ENCODE measurements at places on chromosomes 1 and 21.

DNA sequence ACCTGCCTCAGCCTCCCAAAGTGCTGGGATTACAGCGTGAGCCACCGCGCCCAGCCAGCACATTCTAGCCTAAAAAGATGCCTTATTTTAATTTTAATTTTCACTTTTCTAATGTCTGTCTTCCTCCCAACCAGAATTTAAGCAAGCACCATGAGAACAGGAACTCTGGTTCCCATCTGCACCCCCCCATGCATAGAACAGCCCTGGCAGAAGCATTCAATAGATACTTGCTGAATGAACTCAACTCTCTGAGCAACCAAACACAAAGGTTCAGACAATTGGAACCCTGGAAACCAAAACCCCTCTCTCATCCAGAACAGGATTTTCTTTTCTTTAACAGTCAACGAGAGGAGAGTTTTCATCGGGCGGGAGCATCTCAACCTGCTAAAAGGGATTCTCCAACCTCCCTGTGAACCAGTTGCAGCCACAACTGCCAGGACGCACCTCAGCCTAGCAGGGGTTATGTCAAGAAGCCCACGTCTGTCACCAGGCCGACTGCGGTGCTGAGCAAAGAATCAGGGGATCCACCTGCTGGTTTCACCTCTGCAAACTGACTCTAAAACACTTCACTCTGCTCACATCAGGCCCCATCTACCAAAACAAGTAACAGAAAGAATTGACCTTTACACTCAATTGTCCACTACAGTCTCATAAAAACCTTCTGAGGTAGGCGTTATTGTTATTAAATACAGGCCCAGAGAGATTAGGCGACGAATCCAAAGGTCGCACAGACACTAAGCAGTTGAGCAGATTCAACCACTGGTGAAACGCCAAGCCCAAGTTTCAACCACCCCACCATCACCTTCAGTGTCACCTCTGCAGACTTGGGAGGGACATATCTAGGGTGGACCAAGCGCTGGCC, 1.7 kb downstream of the KIAA2013 start:
- no peak for DNase-seq

DNA sequence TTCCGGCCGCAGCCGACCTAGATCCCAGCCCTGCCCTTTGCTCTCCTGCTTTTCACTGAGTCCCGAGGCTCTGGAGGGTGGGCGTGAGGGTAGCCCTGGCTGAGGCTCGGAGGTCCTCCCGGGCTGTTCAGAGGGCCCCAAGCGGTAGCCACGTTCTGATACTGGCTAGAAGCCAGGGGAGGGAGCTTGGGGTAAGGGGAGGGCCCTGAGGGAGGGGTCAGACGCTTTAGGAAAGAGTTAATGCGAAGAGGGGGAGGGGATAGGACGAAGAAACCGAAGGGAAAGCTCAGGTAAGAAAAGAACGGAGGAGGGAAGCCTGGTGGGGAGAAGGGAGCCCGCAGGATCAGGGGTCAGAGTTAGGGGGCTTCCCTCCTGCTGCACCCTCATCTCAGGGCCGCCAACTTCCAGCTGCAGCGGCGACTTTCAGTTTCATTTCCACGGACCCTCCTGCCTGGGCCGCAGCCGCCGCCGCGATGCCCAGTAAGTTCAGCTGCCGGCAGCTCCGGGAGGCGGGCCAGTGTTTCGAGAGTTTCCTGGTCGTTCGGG, at the start of gene MOV10:
Gene MOV10, plus strand, starts transcription at position 220 of the 546 bp plus-strand sequence. Its CDS starts 254 bp downstream, at position 474.
- peak; percentile 47 for DNase-seq

GRCh38 chr1:201346337-201346939, 31.0 kb downstream of the TNNT2 start:
- peak; percentile 15 for DNase-seq

GRCh38 chr1:52739699-52740467, 13.6 kb downstream of the ZYG11B start:
- DNase-seq, result no peak

- no peak for DNase-seq
Observed at GRCh38 chr1:84672080-84672854, 18.0 kb downstream of the SSX2IP start.

GRCh38 chr1:26788515-26788785, 700 bp downstream of the PIGV start:
- DNase-seq, result no peak

- peak; percentile 34 for DNase-seq
Observed at GRCh38 chr1:169928438-169929209, 34.9 kb upstream of the SCYL3 start.

GRCh38 chr1:17680308-17680707, 74.8 kb upstream of the ACTL8 start:
- no peak for DNase-seq

- no peak for DNase-seq
Observed at GRCh38 chr1:64956733-64957441, 9.5 kb downstream of the JAK1 start.

GRCh38 chr1:158951956-158952355, 20.6 kb downstream of the PYHIN1 start:
- no peak for DNase-seq

- DNase-seq, result no peak
Observed at GRCh38 chr1:205224736-205225135, 3.0 kb upstream of the TMCC2 start.

DNA sequence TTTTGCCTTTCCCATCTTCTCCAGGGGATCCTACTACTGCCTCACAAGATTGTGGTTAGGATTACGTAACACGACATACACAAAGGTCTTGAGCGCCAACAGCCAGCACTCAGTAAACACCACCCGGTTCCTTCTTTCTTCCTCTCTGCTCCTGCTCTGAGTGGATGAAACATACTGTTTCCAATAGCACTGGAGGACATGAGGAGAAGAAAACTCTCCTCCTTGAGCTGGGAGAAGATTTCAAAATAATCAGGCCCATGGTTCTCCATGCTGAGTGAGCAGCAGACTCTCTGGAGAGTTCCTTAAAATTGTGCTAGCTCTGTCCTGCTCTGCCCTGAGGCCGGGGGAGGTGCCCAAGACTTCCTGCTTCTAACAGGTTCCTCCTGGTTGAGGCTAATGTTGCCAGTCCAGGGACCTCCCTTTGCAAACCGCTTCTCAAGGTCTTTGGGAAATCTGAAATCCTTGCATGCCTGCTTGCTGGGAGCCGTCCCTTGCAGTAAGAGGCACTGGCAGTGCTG, 29.4 kb upstream of the MX1 start:
- no peak for DNase-seq

DNA sequence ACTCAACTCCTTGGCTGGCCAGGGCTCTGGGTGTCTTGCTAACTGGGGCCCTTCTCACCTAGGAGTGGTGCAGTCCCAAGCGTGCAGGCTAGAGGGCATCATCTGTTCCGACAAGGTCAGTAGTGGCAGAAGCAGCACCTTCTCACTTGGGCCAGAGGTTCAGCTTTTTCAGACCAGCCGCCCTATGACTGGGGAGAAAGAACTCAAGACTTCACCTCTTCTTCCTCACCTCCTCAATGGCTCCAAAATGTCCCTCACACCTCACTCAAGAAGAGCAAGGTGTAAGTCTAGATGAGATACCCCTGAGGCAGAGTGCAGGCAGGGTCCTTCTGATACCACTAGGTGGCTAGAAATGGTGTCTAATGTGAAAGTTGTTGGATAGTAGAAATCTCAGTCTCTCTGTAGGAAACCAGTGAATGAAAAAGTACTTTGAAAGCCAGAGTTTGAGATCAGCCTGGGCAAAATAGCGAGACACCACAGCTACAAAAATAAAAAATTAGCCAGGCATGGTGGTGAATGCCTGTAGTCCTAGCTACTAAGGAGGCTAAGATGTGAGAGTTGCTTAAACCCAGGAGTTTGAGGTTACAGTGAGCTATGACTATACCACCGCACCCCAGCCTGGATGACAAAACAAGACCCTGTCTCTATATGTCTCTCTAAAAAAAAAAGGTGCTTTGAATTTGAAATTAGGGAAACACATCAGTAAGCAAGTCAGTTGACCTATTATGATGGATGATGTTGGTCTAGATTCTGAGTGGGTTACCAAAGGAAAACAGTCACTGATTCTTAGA, 8.6 kb upstream of the IL20 start:
- no peak for DNase-seq

DNA sequence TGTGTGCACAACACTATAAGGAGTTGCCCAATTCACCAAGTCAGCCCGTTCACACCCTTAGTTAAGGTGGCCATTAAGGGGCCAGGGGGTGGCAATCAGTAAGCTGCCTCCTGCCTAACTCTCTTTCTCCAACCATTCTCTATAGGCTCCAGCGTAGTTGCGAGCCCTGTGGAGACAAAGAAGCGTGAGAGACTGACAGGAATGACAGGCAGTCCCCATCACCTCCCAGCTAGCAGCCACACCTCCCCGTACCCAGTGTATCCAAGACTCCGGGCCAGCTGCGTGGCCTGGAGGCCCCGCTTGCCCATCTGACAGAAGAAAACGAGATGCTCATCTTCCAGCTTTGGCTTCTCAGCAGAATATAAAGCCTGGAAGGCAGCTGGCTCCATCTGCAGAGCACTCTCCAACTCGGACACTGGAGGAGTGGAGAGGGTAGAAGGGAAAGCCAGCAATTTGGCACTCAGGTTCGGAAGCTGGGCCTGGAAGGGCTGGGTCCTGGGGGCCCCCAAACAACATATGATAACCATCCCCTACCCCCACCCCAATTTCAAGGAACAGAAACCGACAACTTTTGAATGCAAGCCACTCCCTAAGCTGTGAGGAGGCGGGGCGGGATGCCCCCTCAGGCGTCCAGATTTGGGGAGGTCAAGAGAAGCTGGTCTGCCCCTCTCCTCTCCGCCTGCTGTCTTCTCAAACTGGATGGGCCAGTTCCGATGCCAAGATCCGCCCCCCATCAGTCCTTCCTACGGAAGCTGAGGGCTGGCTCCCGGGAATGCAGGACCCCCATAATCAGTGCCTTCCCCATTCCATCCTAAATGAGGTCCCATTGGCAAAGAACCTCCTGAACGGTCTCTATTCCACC, 872 bp downstream of the TSTD1 start:
- DNase-seq, result no peak

DNA sequence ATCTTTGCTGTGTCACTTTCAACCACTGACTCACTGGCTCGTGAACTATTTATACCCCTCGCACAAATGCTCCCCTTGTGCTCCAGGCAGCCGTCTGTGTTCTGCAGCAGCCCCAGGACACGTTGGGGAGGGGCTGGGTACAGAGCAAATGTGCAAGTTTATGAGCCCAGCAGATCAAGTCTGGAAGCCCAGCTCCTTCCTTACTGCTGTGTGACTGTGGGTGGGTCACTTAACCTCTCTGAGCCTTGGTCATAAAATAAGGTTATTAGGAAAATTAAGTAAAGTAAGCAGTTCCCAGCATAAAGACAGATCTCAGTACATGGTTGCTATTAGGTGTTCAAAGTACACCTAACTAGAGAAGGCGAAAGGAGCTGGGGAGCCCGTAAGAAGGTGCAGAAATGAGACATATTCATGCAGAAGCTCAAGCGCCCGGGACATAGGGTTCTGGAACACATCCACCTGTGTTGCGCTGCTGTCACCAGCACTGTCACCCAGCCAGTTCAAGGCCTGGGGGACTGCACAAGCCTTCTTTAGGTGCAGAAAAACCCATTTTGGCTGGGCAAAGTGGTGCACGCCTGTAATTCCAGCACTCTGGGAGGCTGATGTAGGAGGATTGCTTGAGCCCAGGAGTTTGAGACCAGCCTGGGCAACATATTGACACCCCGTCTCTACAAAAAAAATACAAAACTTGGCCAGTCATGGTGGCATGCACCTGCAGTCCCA, 13.8 kb downstream of the EFHD2 start:
- DNase-seq, result no peak

GRCh38 chr1:187229496-187229895, 400.7 kb downstream of the PLA2G4A start:
- DNase-seq, result no peak

DNA sequence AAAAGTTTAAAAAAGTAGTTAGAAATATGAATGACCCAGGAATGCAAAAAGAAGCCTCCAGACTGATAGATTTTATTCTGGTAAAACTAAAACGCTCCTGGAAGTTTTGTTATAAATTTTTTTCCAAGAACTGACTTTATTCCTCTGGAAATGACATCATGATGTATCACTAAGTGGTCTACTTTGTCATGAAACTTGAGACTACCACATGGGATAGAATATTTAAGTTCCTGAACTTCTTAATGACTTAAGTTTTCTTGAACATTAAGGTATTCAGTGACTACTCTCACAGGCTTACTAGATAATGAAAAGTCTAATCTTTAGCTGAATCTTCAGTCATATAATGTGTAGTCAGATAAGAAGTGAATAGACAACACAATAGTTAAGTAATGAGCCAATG, 842.2 kb downstream of the USP25 start:
- DNase-seq, result no peak

GRCh38 chr1:152739841-152740240, 18.0 kb upstream of the KPRP start:
- DNase-seq, result no peak

DNA sequence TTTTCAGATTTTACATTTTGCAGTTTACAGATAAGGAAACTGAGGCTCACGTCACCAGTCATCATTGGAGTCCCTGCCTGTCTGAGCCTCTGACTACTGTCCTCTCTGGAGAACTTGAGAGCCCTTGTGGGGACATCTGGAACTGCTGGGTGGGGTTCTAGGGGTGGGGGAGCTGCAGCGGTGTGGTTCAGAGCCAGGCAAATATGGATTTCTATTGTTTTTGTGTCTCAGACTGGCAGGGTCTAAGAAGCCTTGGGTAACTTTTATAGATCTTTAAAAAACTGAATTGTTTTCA, 46.9 kb downstream of the IER5 start:
- DNase-seq, result no peak

- no peak for DNase-seq
Observed at GRCh38 chr1:83641796-83642443, 357.0 kb downstream of the TTLL7 start.

DNA sequence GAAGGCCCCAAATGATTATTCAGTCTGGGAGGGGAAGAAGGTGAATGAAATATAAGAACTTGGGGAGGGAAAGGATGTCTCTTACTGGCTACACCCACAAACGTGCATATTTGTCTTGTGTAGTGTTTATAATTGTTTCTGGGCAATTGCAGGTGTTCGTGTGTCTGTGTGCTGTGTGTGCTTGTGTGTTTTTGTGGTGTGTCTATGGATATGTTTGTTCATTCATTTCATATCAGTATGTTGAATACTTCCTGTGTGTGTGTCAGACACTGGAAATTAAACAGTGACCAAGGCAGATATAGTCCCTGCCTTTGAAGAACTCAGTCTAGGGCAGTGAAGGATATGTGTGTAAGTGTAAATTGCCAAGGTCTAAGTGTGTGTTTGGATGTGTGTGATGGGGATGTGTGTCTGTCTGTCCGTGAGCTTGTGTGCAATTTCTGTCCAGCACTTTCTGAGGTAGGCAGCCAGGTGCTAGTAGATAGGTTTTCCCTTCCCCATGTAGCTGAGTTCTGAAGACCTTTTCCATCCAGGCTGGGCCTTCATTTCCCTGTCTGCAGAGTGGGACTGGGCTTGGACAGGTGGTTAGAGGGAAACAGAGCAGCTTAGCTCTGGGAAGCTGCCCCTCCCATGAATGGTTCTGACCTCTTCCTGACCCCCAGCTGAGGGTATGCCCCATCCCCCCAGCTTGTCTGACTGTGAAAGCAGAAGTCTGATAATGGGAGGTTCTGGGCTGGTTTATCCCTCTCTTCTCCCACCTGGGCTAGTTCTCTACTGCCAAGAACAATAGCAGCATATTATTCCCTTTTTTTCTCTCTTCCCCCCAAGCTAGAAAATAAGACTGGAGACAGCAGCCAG, 3.8 kb downstream of the AGO1 start:
- DNase-seq, result no peak
